Left ventricle myocardium inferior (tissue), 1 donor: ENCODE measurements at places on chromosomes 4 and X.
A peak's percentile ranks its signal among the peaks of the same experiment; 100 is the strongest.

- no peak for DNase-seq
Measured at GRCh38 chrX:97389761-97390192, 506.1 kb downstream of the RPA4 start.

DNA sequence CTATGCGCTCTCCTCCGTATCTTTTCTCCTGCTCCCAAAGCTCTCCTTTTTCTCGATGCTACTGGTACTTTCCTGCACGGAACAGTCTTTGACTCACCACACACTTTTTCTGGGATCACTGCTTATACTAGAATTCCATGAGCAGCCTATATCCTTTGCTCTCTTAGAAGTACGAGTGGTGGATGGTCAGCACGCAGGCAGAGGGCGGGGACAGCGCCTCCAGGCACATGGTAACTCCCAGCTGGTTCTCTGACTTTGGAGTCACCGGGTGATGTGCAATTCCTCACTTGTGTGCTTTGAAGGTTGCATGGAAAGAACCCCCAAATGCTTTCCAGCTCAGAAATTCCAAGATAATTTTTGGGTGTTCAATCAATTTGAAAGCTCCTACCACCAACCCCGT is 56.0 kb downstream of the STX18 start:
- DNase-seq: no peak

GRCh38 chr4:61924131-61924530 is 724.0 kb downstream of the ADGRL3 start:
- no peak for DNase-seq

DNA sequence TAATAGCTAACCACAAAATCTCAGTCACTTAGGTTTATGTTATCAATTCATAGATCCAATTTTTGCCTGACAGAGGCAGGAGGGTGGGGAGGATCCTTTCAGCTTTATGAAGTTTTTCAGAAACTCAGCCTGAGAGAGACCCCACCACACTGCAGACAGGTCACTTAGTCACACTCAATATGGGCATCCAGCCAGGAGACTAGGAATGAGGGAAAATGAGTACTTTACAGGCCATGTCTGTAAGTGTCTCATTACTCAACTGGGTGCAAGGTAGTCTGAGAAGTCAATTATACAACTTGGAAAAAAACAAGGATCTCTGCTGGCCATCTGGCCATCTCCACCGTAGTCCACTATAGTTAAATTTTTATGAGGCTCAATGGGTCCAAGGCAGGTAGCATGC is 365.9 kb downstream of the INPP4B start:
- DNase-seq: no peak

DNA sequence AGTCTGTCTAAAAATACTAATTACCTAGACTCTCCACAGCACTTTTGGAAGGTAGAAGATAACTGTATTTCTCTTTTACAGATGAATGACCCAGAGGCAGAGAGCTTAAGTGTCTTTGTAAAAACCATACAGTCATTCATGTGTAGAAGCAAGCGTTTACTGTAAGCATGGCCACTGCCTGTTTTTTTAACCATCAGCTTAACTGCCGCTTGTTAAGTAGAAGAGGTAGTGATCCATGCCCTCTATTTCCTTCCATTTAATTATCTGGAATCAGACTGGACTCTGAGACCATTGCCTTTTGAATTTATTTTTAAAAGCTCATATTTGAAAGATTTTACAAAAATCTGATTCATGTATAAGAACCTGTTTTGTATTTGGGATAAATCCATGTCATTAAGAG is 111.2 kb upstream of the TECRL start:
- DNase-seq: no peak

DNA sequence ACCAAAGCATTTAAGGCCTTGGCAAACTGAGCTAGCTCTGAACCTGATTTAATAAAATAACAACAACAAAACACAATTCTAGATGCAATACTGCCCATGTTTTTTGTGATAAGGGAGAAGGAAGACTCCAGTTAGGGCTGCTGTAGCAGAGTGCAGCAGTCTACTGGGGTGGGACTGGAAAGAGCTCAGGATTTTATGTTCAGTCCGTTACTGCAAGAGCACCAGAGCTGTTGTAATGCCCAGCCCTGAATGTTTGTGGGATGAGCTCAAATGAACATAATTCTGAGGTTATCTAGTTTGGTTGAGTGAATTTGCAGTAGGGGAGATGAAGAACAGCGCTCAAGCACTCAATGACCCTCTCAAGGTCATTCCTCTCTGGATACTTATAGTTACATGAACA is 743.8 kb downstream of the FAT4 start:
- no peak for DNase-seq

- no peak for DNase-seq
Measured at GRCh38 chrX:153782313-153782712, 1.5 kb downstream of the SRPK3 start.

DNA sequence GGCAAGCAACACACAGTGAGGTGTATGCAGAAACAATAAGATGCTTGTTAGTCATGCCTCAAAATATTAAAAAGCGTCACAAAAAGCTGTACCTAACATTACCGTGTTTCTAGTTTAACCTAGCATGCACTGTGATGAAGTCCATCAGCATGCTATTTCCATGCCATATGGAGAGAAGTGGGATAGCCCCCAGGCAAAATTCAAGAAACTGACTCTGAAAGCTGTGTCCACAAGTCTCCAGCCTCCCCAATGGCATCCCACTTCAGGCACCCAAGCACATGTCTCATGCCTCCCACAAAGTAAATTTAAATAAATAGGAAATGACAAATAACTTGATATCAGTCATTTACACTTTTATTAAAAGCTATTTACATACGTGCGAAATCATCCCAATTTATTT is 10.8 kb downstream of the GABRA2 start:
- DNase-seq: no peak

GRCh38 chr4:75726577-75726976 is 2.2 kb downstream of the USO1 start:
- DNase-seq: no peak

- DNase-seq: no peak
Measured at GRCh38 chrX:115345615-115346014, 56.1 kb downstream of the LUZP4 start.

DNA sequence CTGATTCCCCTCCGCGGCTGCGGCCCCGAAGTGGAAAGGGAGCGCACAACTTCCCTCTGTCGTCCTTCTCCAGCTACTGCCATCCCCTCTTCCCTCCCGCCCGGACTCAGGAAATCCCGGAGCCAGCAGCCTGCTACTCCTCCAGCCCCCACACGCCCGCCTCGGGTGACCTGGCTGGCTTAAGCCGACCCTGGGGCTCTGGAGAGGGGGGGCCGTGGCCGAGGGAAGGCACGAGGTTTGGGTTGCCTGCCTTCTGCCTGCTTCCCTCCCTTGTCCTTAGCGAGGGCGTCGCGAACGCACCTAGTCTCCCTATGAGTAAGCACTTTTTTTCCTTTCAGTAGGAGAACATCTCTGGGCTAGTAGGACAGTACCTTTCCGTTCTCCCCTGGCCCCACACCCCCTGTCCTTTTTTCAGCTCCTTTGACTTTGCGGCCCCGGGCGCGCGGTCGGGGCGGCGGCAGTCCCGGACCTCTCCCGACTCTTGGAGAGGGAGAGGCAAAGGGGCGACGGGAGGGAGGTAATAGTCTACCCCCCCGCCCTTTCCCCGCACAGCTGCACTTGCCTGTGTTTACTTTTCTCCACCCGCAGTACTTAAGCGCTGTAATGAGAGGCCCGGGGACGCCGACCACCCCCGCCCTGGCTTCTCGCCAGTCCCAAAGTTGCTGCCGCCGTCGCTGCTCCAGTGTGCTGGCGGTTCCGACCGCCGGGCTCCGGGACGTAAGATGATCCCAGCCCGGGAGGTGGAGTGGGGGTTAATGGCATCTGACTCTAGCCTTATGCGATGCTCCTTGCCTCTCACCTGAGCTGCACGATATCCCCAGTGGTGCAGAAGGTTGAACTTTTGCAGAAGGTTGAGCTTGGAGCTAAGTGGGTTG is 868 bp downstream of the PLS3 start:
- DNase-seq: peak; percentile 44

- DNase-seq: no peak
Measured at GRCh38 chr4:175536852-175537453, 275.1 kb downstream of the GPM6A start.

DNA sequence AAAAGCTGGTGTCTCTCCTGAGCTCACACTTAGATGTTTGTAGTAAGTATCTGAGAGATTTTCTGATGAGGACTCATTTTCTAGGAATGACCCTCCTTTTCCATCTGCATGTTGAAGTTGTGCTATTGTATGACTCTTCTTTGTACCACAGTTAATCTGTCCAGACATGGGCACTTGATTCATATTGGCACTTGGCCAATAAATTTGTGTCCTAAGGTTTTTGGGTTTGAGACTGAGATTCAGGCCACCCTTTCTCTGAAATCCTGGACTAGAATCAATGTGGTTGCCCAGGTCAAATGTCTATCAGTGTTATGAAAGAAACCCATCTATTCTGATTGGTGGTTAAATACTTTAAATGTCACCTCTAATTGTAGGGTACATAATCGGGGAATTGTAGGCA is 869.0 kb downstream of the SH3BGRL start:
- no peak for DNase-seq
